ENCODE measurements at places on chromosomes 6 and 20.

- no peak for DNase-seq
Measured at GRCh38 chr20:40634891-40635290, 54.1 kb downstream of the MAFB start.

DNA sequence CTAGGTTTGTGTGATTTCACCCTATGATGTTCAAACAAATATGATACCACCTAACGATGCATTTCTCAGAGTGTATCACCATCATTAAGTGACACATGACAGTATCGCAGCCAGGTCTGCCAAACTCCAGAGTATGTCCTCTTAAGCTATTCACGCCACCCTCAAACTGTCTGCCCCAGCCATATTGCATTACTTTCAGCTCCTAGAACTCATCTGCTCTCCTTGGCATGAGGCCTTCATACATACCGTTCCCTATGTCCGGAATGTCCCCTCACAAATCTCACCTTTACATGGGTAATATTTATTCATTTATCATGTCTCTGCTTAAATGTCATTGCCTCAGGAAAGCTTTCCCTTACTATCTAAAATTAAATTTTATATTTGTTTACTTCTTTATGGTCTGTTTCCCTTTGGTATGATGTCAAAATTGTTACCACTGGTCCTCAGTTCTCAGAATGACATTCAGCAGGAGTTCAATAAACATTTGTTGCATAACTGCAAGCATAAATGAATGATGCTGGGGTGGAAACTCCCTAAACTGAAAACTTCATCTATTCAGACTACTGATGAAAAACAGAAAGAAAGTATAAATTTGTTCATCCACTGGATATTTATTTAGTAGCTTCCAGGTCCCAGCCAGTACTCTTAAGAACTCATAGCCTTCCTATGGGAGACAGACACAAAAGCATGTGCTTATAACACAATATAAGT is 3.2 kb downstream of the SESN1 start:
- DNase-seq: no peak

- DNase-seq: no peak
Measured at GRCh38 chr6:145213614-145214013, 521.7 kb downstream of the EPM2A start.

DNA sequence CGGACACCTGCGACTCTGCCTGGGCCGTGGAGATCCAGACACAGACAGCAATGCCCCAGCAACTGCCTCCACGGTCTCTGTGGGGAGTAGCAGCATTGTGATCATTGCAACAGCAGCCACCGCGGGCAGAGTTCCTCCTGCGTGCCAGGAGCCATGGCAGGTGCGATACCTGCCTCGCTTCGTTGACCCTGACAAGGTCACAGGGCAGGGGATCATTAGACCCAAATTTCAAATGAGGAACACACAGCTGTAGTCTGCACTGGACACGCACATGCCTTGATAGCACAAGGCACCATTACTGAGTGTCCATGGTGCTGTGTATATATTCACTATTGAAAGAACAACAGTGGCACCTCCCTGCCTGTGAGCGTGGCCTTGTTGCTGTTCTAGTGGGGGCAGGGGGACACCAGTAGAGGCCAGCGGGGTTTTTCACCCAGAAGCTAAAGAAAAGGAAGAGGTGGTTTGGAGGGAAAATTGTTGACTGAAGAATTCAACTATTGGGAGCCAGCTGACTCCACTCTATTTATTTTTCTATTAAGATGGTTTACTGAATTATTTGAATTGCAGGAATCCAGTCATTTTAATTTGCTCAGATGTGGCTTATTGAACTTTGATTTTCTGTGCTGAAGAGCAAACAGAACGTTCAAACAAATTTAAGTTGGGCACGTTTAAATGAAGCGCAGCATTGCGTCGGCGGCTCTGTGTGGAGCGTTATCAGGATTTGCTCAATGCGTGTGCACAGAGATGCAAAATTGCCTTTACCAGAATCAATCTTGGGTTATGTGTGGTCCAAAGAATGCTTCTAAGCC is 60.2 kb upstream of the RPS6KA2 start:
- DNase-seq: no peak

DNA sequence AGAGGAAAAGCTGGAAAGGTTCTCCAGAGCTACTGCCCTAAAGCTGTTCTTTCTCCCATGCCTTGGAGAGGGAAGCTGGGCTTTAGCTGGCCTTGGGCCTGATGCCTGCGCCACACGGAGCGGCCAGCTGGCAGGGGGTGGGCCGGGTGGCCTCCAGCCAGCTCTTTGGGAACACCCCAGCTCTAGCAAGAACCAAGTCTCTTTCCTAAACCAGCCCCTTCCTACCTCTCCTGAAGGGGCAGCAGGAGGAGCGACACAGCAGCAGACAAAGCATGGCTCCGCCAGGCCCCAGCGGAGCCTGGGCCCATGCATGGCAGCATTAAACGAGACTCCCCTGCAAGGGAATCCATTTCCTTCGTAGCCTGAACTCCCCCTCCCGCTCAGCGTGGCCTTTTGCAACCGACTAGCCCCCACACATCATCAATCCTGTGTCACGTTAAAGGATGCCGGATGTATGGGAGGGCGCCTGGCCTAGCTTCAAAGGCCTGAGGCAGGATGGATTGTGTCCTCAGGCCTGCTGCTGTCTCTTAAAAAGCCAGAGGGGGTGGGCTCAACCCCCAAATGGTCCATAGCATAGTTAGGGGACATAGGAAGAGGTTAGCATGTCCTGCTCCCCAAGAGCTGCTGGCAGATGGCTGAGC is 14.0 kb downstream of the MRPS18A start:
- no peak for DNase-seq

DNA sequence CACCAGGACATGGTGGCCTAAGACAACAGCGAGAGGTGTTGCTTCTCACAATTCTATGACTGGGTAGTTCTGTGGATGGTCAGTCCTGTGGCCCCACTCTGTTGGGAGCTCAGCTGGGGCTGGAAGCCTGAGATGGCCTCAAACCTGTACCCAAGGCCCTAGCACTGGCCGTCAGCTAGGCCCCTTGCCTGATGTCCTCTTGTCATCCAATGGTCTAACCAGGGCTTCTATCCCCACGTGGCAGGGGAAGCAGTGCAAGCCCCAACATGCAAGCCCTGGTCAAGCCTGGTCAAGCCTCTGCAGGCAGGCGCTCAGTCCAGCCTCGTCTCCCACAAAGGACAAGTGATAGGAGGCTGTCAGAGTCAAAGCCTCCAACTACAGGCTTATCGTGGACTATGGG is 196.5 kb upstream of the CST7 start:
- no peak for DNase-seq

GRCh38 chr20:64146936-64147477 is 17.2 kb upstream of the MYT1 start:
- no peak for DNase-seq

DNA sequence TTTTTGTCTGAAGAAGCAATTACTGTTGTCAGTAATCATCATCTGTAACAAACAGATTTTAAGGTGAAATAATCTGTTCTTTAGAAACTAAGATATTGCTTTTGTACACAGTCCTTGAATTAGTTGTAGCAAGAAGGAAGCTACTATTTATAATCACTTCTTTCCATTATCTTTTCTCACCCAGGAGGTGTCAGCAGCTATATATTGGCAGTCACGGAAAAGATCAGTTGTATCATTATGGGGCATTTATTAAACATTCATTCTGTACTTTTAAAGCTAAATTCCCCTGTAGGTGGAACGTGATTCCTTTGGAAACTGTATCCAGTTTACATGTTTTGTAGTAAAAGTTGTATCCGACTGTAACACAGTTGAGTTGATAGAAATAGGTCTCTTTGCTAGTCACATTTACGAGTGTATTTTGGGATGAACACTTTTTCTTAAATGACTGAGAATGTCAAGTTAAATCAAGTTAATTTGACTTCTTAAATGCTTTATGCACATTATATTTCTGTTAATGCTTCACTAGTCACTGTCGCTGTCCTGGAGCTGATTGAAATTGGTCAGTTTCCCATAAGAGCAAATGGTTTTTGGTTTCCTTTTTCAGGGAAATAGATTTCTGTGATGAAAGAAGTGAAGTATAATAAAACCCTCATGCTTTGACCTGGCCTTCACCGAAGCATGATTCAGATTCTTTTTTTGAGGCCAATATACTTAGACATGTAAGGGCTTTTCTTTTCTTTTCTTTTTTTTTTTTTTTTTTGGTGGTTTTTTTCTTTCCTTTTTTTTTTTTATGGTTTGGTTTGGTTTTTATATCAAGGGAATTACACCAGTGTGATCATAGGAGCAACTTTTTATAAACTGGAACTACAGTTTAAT is 5.1 kb downstream of the QKI start:
- DNase-seq: no peak
